ENCODE measurements at places on chromosomes 3 and 15.

- no peak for DNase-seq
Measured at GRCh38 chr3:184725176-184725719, 13.4 kb upstream of the MAGEF1 start.

- no peak for DNase-seq
Measured at GRCh38 chr15:45224621-45225217, 27.3 kb upstream of the SLC28A2 start.

DNA sequence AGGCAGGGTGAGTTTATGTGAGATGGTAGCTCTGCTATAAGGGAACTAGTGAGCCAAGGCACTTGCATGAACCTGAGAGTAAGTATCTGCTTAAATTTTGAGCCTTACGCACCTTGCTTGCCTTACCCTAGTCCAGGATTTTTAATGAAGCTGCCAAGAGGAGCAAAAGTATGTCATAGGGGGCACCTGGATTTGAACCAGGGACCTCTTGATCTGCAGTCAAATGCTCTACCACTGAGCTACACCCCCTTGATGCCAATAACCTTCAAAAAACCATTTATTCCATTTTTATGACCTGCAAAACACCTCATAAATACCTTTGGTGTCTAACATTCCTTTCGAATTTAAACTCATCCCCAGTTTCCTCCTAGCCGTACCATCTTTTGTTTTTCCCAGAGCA lies 88.3 kb upstream of the ACP3 start:
- DNase-seq, result no peak

- no peak for DNase-seq
Measured at GRCh38 chr15:42214600-42214999, 6.5 kb upstream of the VPS39 start.

- DNase-seq, result no peak
Measured at GRCh38 chr3:146178006-146178689, 17.2 kb upstream of the PLOD2 start.

GRCh38 chr15:38545179-38545578 lies 19.4 kb downstream of the RASGRP1 start:
- no peak for DNase-seq

DNA sequence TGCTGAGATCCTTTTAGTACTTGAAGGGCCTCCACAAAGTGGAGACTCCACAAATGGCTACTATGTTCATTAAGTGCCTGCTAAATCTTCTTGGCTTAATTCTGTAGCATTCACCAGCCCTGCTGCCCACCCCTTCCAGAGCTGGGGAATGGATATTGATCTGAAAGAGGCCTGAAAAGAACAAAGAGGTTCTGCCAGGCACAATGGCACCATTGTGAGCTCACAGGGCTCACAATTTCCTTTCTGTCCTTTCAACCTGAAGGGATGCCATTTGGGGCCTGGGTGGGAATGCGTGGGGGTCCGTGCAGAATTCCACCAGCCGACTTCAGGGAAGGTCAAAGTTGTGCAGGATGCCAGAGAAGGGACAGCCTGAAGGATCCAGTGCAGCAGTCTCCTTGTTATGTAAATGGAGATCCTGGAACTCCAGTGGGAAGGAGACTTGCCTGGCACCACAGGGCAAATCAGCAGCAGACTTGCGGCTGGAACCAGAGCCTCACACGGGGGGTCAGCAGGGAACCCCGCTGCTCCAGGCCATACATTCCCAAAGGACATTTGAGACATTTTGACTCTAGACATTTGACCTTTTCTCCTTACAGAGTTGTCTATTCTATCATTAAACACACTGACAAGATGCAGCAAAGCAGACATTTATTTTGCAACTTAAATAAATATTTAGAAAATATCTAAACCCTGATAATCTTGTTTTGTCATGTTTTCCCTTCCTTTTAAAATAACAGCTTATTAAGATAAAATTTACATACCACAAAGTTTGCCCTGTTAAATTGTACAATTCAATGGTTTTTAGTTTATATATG lies 21.5 kb upstream of the MORF4L1 start:
- DNase-seq, result no peak

- DNase-seq, result no peak
Measured at GRCh38 chr15:64894395-64895056, 17.2 kb upstream of the ANKDD1A start.

DNA sequence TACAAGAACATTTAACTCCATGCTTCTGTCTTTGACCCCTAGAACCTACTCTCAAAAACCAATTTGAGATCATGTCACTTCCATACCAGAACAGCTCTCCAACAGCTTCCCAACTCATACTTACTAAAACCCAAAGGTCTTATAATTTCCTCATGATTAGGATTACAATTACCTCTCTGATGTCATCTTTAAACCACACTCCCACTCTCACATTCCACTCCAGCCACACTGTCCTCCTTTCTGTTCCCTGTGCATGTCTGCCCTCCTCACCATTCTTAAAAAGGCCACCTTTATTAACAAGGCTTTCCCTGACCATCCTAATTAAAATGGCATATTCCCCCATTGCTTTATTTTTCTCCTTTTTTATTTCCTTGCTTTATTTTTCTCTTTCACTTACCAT lies 18.9 kb downstream of the PHC3 start:
- DNase-seq, result no peak

DNA sequence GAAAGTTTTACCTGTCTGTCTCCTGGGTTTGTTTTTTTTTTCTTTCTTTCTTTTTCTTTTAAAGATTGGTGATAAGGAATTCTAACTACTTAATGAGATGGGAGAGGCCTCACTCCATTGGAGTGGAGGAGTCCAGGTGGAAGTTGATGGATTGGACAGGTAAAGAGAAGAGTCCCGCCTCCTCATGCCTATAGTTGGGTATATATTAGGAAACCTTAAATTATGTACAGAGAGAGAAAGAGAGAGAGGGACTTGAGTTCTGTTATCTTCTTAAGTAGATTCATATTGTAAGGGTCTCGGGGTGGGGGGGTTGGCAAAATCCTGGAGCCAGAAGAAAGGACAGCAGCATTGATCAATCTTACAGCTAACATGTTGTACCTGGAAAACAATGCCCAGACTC lies 158.2 kb downstream of the TP63 start:
- DNase-seq, result no peak

GRCh38 chr15:81165535-81165934 lies 31.1 kb upstream of the IL16 start:
- DNase-seq, result no peak

- DNase-seq, result no peak
Measured at GRCh38 chr3:10594915-10595314, 89.5 kb upstream of the ATP2B2 start.

- no peak for DNase-seq
Measured at GRCh38 chr3:43071313-43071893, 34.5 kb downstream of the POMGNT2 start.

GRCh38 chr15:69460481-69460880 lies 7.9 kb downstream of the RPLP1 start:
- DNase-seq, result no peak

- no peak for DNase-seq
Measured at GRCh38 chr3:120683671-120684301, 1.7 kb upstream of the HGD start.

DNA sequence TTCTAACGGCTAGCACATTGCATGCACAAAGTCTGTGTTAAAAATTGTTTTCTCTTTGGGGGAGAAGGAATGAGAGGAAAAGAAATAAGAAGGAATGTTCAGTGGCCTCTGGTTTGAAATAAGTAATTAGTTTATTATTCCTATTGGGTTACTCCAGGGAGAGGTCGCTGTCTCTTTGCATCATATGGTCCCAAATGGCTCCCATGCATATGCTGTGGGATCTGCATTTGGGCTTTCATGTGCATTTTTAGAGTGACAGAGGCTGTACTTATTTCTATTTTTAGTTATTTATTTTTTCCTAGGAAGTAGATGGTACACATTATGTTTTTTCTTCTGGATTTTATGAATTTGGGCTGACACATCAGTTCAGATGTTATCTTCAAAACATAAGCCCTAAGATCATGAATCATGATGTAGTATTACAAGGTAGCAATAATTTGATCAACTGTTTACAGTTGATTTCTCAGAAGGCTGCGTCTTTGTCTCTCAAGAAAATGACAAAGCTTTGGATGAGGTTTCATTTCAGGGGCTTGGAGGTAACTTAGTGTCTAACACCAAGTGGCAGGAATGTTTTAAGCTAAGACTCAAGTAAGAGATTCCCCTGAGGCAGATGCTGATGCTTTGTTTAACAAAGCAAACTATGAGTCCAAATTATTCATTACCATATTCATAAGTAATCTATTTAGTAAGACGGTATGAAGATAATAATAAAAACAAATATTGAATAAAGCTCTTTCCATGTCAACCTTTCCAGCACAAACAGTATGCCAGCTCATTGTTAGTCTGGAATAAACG lies 247.7 kb downstream of the NSUN3 start:
- DNase-seq, result no peak

GRCh38 chr3:191065181-191065805 lies 133.7 kb upstream of the OSTN start:
- DNase-seq, result no peak

DNA sequence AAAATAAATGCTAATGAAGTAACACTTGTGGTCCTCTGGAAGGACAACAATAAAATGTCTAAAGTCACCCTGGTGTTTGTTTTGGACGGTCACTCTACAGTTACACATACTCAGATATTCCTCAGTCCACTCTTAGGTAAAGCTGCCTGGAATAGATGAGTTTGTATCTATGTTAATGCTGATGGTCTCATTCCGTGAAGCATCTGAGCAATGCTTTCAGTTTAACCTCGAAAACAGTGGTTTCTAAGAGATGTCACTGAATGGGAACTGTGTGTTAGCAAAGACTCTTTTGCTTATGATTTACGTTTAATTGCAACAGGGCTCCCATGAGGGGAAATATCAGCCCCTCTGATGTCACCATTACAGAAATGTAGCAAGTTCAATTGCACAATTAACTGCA lies 49.1 kb downstream of the FBN1 start:
- DNase-seq, result no peak

DNA sequence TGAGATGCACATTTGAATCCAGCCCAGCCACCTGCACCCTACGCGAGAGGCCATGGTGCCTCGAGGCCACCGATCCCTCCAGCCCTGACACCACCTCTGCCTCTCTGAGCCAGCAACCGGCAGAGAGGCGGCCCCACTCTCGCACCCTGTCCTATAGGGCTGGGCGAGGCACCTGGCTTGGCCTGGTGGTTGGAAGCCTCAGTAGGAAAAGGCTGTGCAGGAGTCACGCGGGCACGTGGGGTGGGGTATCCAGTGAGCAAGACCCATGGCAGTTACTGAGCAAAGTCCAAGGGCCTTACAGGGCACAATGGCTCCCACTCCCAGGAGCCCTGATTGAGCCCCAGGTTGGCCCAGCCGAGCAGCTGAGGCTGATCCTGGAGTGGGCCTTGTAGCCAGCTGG lies 12.4 kb upstream of the DUSP7 start:
- DNase-seq, result no peak

- no peak for DNase-seq
Measured at GRCh38 chr3:113038328-113038727, 47.5 kb downstream of the GTPBP8 start.

- no peak for DNase-seq
Measured at GRCh38 chr15:42094512-42094963, at the start of gene PLA2G4D. PLA2G4D (minus strand) TSS chr15:42094562; CDS start chr15:42094459, 103 bp downstream.

DNA sequence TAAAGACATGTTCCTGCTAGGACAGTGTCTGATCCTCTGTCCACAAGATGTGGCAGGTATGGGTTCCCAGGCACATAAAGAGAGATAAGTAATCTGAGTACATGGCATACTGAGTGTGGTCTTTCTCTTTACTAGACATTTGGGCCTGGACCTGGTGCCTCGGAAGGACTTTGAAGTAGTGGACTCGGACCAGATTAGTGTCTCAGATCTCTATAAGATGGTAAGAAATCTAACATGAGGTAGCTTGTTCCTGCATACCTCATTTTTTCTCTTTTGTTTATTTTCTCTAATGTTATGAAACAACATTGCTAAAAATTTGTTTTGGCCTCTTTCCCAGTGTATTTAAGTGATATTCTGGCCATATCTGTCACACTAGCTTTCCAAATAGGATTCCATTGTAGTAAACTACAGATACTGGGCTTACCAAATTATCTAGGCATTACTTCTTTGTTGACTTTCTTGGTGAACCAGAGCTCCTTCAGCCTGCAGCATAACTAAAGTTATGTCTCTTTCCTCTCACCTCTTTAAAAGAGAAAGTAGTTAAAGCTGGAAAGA lies 309.8 kb upstream of the MANF start:
- no peak for DNase-seq

GRCh38 chr3:194930377-194931204 lies 244.9 kb downstream of the FAM43A start:
- no peak for DNase-seq

GRCh38 chr15:29968099-29968894 lies 114.5 kb upstream of the GOLGA8J start:
- DNase-seq, result no peak

DNA sequence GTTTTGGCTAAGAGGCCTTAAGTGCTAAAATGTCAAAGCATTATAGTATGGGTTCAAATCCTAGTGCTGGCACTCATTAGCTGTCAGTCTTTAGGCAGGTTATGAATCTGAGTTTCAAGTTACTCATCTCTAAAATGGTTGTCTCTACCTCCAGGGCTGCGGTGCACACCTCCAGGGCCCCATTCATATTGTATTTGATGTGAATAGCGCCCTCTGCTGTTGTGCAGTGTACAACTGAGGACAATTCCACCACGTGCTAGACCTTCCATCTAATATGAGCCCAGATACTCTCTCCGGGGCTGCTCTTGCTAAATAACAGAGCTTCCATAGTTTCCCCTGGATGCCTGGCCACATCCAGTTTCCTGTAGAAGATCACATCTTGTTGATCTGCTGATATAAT lies 54.3 kb downstream of the OXNAD1 start:
- no peak for DNase-seq

DNA sequence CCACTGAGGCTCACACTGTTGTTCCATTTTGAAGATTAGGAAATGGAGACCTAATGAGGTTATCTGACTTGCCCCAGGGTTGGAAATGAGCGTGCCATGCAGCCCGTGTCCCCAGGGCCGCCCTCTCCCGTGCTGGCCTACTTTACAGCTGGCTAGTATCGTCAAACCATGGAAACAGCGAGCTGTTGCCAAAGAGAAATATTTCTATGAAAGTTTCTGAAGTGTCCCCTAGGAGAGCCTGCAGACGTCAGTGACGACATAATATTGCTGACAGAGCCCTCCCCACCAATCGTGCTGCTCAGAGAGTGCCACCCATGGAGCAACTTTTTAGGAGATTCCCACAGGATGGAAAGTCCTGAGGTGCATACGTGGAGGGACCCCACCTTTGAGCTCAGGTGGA lies 11.2 kb upstream of the FAM174B start:
- no peak for DNase-seq

- no peak for DNase-seq
Measured at GRCh38 chr15:44289259-44289790, 806 bp downstream of the GOLM2 start.

- no peak for DNase-seq
Measured at GRCh38 chr3:52280050-52280461, 1.6 kb upstream of the WDR82 start.

GRCh38 chr15:58490888-58491473 lies 59.2 kb downstream of the LIPC start:
- no peak for DNase-seq

GRCh38 chr3:128152419-128153155 lies 694 bp upstream of the EEFSEC start:
- DNase-seq, result no peak

DNA sequence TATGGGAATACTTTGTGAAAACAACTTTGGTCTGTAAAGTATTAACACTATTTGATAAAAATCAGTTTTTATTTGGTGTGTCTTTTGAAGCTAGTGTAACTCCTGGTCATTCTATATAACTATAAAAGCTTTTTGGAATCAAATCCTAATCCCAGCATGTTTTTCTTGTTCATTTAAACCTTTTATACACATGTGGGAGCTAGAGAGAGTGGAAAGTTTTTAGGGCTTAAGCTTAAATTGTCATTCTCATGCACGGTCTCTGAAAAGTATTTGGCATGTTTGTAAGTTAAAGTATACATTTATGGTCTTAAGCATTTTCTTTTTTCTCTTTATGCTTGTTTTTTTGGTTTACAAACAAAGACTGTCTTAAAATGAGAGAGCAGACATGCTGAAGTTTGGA lies 83.4 kb upstream of the RARB start:
- DNase-seq, result no peak

Measured in brain pericyte (primary cell).